ENCODE measurements at places on chromosomes 3 and 15. TPM values are rescaled to one million over a fixed set of nuclear protein-coding genes. Genes with fewer than 3 reads are reported as not detected.

STRIT1 gene
- total RNA-seq = not detected

GORASP1 gene
- 98.4 TPM for total RNA-seq

ACOX2 gene
- total RNA-seq = 5.6 TPM

RYK gene
- total RNA-seq = 59.2 TPM

TWF2 gene
- 39.3 TPM for total RNA-seq

MGA gene
- 45.4 TPM for total RNA-seq

ZMYND10 gene
- 13.4 TPM for total RNA-seq

RTP3 gene
- total RNA-seq = not detected

Measured in type B pancreatic cell (in vitro differentiated cells).